ENCODE measurements at places on chromosomes 6 and 20.

DNA sequence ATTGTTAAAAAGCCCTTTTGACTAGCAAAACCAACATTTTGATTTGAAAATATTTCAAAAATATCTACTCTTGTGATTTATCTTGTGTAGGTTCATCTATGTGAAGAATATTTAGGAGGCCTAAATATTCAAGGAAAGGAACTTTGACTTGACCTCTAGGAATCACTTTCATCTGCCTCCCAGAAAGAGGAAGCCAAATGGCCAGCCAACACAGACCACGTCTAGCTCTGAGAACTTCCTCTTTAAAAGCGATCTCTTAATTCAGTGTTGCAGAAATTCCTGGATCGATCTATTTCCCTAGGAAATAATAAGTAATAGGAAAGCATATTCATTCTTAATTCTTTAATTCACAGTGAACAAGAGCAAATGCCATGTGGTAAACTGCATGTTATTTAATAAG, 9.6 kb upstream of the MOXD1 start:
- DNase-seq = no peak

- no peak for DNase-seq
Observed at GRCh38 chr6:2753110-2753489, 2.4 kb upstream of the MYLK4 start.

- DNase-seq = no peak
Observed at GRCh38 chr6:142823256-142823902, 121.6 kb downstream of the HIVEP2 start.

GRCh38 chr6:115363379-115363778, 697.3 kb downstream of the FRK start:
- DNase-seq = no peak

DNA sequence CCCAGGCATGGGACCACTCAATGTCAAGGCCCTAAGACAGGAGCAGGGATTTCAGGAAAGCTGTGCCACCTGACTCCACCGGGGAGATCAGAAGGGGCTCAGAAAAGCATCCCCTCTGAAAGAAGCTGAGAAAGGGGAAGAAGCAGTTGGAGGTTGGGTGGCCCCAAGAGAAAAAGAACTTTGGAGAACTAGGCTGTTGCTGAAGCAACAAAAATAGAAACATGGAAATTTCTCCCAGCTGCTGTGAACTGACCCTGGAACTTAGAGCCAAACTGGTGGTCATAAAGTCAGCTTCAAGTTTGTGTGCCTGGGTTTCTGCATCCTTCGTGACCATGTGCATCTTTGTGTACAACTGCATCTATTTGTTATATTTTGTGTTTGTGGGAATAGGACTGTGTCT, 534.5 kb downstream of the MAFB start:
- DNase-seq = no peak

DNA sequence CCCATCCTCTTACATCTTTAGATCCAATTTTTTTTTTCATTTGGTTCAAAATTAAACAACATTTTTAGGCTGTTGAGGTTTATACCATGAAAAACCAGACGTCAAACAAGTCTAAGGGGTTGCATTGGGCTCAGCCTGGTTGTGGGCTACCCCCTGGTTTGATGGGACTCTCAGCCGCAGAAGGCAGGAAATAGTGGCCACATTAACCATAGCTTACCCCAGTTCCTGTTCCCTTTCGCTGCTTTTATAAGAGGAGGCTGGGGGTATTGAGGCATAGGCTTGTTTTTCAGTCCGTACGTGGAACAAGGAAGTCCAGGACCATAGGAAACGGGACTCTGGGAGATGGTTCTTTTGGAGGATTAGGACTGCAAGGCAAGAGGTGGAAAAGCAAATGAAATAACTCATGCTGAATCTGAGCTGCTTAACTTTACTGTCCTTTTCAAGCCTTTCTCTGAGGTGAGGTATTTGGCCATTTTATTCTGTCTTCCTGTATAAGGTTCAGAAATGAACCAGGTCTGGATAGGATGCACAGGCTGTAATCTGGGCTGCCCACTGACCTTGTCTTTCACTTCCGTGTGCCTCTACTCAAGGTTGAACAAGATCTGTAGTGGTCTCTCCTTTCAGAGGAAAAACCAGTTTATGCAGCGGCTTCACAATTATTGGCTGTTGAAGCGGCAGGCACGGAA, 7.7 kb downstream of the BRPF3 start:
- DNase-seq = peak; percentile 22

DNA sequence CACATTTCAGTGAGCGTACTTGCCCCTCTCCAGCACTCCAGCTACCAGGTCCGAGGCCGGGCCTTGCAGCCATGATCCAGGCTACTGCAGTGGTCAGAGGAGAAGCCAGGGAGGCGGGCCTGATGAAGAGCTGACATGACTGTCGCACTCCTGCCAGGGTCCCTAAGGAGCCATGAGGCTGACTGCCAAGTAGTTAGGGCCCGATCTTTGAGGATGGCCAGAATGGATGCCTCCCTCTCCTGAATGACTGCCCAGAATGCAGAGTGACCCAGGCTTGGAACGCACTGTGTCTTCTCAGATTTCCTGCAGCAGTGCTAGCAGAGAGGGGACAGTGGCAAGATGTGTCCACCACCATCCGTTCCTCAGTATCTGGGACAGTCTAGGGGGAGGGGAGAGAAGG, 24.7 kb upstream of the LRFN2 start:
- no peak for DNase-seq

DNA sequence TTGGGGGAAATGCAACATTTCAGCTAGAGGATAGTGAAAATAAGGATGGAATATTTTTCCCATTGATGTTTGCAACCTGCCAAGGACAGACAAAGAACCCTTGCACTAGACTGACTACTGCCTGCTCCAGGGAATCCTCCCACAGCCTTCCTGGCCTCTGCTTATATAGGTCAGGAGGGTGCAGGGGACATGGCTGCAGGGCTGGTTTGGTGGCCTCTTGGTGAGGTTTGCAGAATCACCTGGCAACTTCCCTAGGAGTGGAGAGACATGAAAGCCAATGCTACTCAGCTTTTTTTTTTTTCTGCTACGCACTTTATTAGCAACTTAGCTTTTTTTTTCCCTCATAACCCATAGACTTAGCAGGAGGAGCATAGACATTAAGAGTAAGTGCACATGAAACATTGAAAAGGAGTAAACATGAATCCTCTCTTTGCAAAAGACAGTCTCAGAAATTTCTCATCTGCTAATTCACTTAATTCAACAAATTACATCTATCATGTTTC, 39.8 kb upstream of the CDYL start:
- DNase-seq = no peak

- no peak for DNase-seq
Observed at GRCh38 chr6:85172161-85172560, 277.7 kb upstream of the NT5E start.
